ENCODE measurements at places on chromosomes 1 and 21.

DNA sequence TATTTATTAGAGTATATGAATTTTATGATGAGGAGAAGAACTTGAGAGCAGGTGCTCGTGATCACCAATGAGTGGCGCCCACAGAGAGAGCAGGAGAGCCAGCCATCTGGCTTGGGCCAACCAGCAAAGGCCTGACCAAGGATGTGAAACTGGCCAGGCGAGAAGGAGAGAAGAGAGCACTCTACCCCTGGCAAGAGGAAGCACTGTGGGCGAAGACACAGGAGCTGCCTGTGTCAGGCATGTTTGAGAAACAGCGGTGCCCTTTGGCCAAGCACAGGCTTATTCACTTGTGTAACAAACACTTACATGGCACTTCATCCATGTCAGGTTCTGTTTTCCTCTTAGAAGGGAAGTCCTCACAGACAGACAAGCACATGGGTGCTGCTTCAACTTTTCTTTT lies 4.2 kb upstream of the SIPA1L2 start:
- DNase-seq, result no peak

DNA sequence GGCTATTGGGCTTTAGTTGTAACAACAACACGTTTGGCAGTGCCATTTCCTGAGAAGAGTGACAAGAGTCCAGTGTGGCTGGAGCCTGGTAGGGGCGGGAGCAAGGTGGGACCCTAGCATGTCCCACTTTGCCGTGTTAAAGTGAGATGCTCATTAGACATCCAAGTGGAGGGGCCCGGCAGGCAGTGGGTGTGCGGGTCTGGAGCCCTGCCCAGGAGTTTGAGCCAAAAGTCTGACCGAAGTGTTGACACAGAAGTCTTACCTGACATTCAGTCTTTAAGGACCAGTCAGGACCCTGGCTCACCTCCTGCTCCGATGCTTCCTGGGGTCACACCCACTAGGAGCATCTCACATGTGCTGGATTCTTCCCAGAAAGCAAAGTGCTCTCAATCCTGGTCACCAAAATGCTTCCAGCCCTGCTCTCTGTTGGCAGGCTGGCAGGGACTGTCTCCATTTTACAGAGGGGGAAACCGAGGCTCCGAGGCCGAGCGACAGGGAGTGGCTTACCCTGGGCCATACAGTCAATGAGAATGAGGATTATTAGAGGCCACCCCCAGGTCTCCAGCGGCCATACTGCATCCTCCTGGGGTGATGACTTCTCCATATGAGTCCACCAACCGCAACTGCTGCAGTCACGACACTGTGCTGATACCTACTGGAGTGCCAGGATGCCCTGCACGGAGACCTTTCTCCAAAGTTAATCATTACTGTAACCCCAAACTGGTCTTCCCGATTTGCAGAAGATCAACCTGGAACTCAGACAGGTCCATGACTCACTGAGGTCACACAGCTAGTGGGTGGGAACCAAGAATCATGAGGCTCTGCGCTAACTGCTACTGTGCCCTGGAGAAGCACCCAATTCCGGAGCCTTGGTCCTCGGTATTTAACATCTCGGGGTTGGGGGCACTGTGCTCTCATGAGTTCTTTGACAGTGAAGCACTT lies 112.7 kb downstream of the PRDM2 start:
- no peak for DNase-seq

- no peak for DNase-seq
These were observed 7.8 kb upstream of the SLC6A9 start for GRCh38 chr1:44038876-44039657.

DNA sequence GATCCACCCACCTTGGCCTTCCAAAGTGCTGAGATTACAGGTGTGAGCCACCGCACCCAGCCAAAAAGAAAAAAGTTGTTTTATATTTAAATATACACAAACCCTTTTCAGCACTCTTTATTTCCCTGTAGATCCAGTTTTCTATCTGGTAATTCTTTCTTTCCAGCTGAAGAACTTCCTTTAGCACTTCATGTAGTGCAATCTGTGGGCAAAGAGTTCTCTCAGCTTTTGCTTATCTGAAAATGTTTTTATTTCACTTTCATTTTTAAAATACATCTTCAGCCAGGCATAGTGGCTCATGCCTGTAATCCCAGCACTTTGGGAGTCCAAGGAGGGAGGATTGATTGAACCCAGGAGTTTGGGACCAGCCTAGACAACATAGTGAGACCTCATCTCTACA lies 28.5 kb upstream of the HYI start:
- no peak for DNase-seq

DNA sequence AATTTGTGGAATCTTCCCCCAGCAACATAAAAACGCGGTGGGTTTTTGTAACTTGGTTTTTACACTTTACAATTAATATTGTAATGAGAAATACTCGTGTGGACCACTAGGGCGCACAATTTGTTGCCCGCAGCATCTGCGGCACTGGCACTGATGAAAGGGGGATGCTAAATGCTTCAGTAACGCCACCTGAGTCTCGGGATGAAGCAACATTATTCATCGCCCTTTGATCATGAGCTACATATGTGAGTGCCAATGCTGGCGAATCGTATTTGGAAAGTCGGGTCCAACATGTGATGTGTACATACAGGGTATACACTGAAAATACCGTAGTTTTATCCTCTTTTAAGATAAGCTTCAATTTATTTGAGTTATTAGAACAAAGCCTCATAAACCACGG lies 34.2 kb upstream of the COX20 start:
- peak; percentile 41 for DNase-seq

- DNase-seq, result peak; percentile 45
These were observed 692.9 kb downstream of the USP25 start for GRCh38 chr21:16422702-16423101.

GRCh38 chr1:194586302-194586701 lies 1399.9 kb upstream of the B3GALT2 start:
- DNase-seq, result no peak

DNA sequence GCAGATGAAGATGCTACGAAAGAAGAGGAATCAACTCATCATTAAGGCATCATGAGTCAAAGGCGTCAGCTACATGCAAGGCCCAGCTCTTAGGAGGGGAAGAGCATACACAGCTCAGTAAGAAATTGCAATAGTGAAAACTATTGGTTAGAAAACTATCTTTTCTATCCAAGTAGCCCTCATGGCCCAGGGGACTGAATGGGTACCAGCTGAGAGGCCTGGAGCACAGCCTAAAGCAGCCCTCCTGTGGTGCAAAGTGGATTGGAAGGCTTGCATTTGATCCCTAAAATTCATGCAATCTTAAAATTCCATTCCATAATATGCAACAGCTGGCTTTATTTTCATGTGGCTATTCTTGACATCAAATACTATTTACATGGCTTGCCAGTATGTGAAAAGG lies 251.8 kb upstream of the USP24 start:
- no peak for DNase-seq

GRCh38 chr1:32219022-32219421 lies 3.1 kb downstream of the TMEM234 start:
- no peak for DNase-seq

Measured in cardiac fibroblast (primary cell).